ENCODE measurements at places on chromosomes 3 and 15.

DNA sequence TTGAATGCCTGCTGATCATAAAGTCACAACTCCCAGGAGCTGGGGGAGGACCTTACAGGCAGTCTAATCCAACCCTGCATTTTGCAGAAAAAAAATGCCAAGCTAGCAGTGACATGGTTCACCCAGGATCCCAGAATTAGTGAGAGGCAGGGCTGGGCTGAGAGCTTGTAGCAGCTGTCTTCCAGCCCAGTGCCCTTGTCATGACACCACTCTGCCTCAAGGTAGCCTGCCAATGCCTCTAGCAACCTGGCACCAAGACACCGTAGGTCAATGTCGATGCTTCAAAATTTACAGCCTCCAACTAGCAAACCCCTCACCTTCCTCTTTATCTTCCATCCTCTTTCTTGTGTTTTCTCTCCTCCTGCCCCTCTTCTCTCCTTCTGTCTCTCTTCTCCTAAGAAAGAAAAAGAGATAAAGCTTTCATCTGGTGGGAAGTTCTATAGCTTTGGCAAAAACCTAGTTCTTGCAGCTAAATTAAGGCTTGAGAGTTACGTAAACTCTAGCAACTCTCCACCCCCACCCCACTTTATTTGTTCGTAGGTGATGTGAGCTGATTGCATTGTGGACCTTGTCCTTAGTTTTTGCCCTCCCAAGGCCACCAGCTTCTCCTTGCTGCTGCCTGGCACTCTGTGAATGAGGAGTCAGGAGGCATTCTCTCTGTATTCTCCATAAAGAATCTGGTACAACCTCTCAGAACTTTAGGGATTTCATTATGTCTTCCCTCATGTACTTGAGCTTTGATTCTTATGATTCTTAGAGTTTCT lies 18.3 kb upstream of the BFSP2 start:
- no peak overlapping the region for H3K4me3 ChIP-seq
- peaks cover 7% of the 10 kb centered on the region for H3K4me1 ChIP-seq
- DNase-seq = no peak

DNA sequence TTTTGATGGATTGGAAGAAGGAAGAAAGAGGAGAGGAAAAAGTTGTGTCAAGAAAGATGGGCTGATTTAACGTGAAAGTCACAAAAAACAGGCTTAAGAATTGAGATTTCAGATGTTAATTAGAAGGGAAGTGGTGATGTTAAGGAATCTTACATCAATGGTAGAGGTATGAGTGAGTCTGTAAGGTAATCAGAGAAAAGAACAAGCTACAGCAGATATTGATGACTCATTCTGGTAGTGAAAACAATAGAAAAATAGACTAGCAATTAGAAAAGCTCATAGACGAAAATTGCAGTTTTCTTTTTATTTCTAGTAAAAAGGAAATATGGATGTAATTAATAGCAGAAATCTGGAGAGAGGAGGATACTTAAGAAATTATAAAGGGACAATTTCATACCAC lies 559.6 kb downstream of the MCTP2 start:
- H3K27me3 ChIP-seq = no peaks in the 10 kb centered on the region
- H3K27ac ChIP-seq = no peak overlapping the region
- peaks cover 16% of the 10 kb centered on the region for H3K4me1 ChIP-seq

- H3K27ac ChIP-seq = no peak overlapping the region
- DNase-seq = no peak
- H3K4me3 ChIP-seq = no peak overlapping the region
- H3K4me1 ChIP-seq = no peaks in the 10 kb centered on the region
- H3K36me3 ChIP-seq = no peaks in the 10 kb centered on the region
Measured at GRCh38 chr3:32937331-32937730, 14.1 kb upstream of the CCR4 start.

DNA sequence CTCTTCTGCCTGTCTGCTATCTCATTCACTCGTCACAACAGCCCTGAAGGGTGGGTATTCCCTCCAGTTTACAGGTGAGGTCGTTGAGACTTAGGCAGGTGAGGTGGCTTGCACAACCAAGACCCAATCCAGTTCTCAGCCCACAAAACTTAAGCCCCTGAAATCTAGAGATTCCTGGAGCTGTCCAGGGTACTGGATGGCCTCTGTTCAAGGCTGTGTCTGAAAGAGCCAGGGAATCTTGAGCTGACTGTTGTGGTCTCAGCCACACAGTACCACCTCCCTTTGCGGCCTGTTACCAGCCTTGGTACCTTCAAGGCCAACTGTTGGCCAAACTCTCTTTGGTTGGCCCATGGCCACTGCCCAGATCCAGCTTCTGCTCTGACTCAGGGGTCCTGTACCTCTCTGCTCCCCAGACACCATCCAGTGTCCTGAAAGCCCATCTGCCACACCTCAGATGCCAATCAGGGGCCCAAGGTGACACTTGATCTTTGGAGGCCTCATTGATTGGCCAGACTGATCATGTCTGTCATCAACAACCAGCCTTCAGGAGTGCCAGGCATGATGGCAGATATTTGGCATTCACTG lies 10.9 kb upstream of the FAM107A start:
- no peak overlapping the region for H3K27ac ChIP-seq
- DNase-seq = peak; percentile 52
- no peaks in the 10 kb centered on the region for H3K36me3 ChIP-seq
- peaks cover 80% of the 10 kb centered on the region for H3K27me3 ChIP-seq

- H3K27ac ChIP-seq = no peak overlapping the region
- no peaks in the 10 kb centered on the region for H3K36me3 ChIP-seq
- no peak overlapping the region for H3K4me3 ChIP-seq
- no peaks in the 10 kb centered on the region for H3K27me3 ChIP-seq
- no peak for DNase-seq
Measured at GRCh38 chr3:74287557-74287956, 326.9 kb downstream of the CNTN3 start.

- no peak overlapping the region for H3K4me3 ChIP-seq
- H3K4me1 ChIP-seq = peaks cover 1% of the 10 kb centered on the region
- no peaks in the 10 kb centered on the region for H3K27me3 ChIP-seq
- no peak for DNase-seq
Measured at GRCh38 chr15:62649793-62650420, 392.6 kb upstream of the TPM1 start.

GRCh38 chr3:123633530-123633929 lies 48.7 kb upstream of the HACD2 start:
- H3K27me3 ChIP-seq = no peaks in the 10 kb centered on the region
- no peak overlapping the region for H3K4me3 ChIP-seq
- H3K4me1 ChIP-seq = peaks cover 11% of the 10 kb centered on the region
- peaks cover 12% of the 10 kb centered on the region for H3K36me3 ChIP-seq

- H3K27ac ChIP-seq = no peak overlapping the region
- DNase-seq = no peak
- H3K4me1 ChIP-seq = peaks cover 4% of the 10 kb centered on the region
- H3K4me3 ChIP-seq = no peak overlapping the region
- no peaks in the 10 kb centered on the region for H3K36me3 ChIP-seq
Measured at GRCh38 chr3:55888282-55888885, 401.3 kb upstream of the WNT5A start.

- DNase-seq = no peak
- H3K36me3 ChIP-seq = no peaks in the 10 kb centered on the region
- peaks cover 18% of the 10 kb centered on the region for H3K4me1 ChIP-seq
- H3K4me3 ChIP-seq = no peak overlapping the region
- no peak overlapping the region for H3K27ac ChIP-seq
Measured at GRCh38 chr15:78977591-78978347, 32.9 kb upstream of the CTSH start.

GRCh38 chr15:74994236-74994635 lies 1.1 kb upstream of the SCAMP5 start:
- no peak for DNase-seq
- H3K4me3 ChIP-seq = no peak overlapping the region
- peaks cover 9% of the 10 kb centered on the region for H3K4me1 ChIP-seq
- H3K27me3 ChIP-seq = peaks cover 43% of the 10 kb centered on the region
- peaks cover 6% of the 10 kb centered on the region for H3K36me3 ChIP-seq
- H3K27ac ChIP-seq = no peak overlapping the region

DNA sequence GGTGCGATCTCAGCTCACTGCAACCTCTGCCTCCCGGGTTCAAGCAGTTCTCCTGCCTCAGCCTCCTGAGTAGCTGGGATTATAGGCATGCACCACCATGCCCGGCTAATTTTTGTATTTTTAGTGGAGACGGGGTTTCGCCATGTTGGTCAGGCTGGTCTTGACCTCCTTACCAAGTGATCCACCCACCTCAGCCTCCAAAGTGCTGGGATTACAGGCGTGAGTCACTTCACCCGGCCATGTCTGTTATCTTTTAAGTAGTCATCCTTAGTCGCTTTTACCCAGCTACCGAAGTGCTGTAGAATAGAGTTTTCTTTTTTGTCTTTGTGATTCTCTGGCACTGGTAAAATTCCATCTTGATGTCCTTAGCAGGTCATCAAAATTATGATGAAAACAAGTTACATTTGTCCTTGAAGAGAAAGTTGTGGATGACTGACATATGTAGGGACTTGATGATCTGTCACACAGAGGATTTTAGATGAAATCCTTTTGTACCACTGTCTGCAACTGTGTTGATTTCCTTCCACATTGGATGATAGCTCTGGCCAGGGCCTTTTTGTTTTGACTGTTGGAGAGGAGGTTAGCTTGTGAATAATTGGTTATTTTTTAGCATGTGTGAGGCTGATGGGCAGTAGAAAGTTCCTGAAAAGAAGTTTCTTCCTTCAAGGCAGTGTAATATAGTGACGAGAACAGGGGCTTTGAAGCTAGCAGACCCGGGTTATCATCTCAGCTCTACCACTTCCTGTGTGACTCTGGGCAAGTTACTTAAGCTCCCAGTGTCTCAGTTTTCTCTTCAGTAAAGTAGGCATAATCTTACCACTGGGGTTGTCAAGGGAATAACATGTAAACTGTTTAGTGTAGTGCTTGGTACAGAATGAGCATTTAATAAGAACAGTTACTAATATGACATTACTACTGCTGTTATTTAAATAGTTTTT lies 18.8 kb downstream of the ATG7 start:
- H3K27ac ChIP-seq = no peak overlapping the region
- DNase-seq = no peak
- peaks cover 19% of the 10 kb centered on the region for H3K4me1 ChIP-seq
- H3K4me3 ChIP-seq = no peak overlapping the region
- no peaks in the 10 kb centered on the region for H3K27me3 ChIP-seq

GRCh38 chr3:42830437-42831320 lies 21.4 kb downstream of the ACKR2 start:
- no peak overlapping the region for H3K27ac ChIP-seq
- H3K27me3 ChIP-seq = no peaks in the 10 kb centered on the region
- no peaks in the 10 kb centered on the region for H3K36me3 ChIP-seq

- peaks cover 7% of the 10 kb centered on the region for H3K36me3 ChIP-seq
- no peaks in the 10 kb centered on the region for H3K27me3 ChIP-seq
- H3K4me3 ChIP-seq = no peak overlapping the region
- H3K27ac ChIP-seq = no peak overlapping the region
Measured at GRCh38 chr3:23271876-23272741, 69.0 kb downstream of the UBE2E2 start.

- peaks cover 57% of the 10 kb centered on the region for H3K4me1 ChIP-seq
- no peak for DNase-seq
- peak overlapping the region; percentile 100 for H3K27ac ChIP-seq
- H3K27me3 ChIP-seq = no peaks in the 10 kb centered on the region
- H3K4me3 ChIP-seq = peak overlapping the region; percentile 95
Measured at GRCh38 chr15:50353251-50353974, 1.6 kb downstream of the GABPB1 start.

- no peak overlapping the region for H3K27ac ChIP-seq
- no peaks in the 10 kb centered on the region for H3K27me3 ChIP-seq
- H3K4me1 ChIP-seq = no peaks in the 10 kb centered on the region
Measured at GRCh38 chr3:60580809-60581208, 670.4 kb downstream of the FHIT start.

- H3K36me3 ChIP-seq = no peaks in the 10 kb centered on the region
- H3K27ac ChIP-seq = no peak overlapping the region
- H3K4me1 ChIP-seq = peaks cover 6% of the 10 kb centered on the region
- no peak overlapping the region for H3K4me3 ChIP-seq
Measured at GRCh38 chr15:92402751-92403150, 9.1 kb downstream of the ST8SIA2 start.

DNA sequence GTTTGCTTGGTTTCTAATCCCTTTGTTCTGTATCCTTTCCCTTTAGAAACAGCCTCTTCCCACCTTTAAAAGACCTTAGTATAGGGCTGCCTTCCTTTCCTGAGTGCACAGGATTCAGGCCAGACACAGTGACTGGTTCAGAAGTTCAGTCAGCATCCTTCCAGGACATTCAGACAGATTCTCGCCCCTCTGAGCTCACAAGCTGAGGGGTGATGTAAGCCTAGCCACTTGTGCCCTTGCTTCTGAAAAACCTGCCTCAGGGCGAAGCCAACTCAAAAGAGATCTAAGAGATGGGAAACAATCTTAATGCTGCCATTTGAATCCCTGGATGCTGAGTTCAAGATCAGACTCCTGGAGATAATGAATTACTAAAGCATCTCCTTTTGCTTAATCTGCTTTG lies 6.7 kb upstream of the NSMCE3 start:
- H3K36me3 ChIP-seq = no peaks in the 10 kb centered on the region
- peaks cover 5% of the 10 kb centered on the region for H3K27me3 ChIP-seq
- DNase-seq = no peak
- peaks cover 6% of the 10 kb centered on the region for H3K4me1 ChIP-seq
- H3K27ac ChIP-seq = no peak overlapping the region

DNA sequence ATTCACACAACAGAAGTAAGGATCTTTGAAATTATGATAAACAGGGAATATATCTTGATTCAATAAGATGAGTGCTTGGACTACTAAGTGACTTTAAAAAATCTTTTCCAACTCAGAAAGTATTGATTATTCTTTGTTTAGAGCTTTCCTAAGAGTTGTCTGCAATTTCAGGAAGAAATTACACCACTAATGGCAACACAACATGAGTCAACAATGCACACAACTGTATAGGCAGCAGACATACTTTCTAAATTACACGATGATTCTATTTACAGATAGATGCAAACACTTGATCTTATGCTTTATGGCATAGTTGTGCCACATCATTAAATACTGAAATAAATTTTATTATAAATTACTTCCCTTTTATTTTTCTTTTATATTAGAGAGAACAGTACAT lies 4.4 kb downstream of the NAA50 start:
- H3K4me1 ChIP-seq = peaks cover 32% of the 10 kb centered on the region
- H3K4me3 ChIP-seq = no peak overlapping the region
- no peak for DNase-seq
- no peaks in the 10 kb centered on the region for H3K27me3 ChIP-seq
- no peak overlapping the region for H3K27ac ChIP-seq

GRCh38 chr15:43943511-43943910 lies 116.7 kb downstream of the WDR76 start:
- H3K36me3 ChIP-seq = no peaks in the 10 kb centered on the region
- no peak overlapping the region for H3K27ac ChIP-seq
- H3K27me3 ChIP-seq = peaks cover 9% of the 10 kb centered on the region

DNA sequence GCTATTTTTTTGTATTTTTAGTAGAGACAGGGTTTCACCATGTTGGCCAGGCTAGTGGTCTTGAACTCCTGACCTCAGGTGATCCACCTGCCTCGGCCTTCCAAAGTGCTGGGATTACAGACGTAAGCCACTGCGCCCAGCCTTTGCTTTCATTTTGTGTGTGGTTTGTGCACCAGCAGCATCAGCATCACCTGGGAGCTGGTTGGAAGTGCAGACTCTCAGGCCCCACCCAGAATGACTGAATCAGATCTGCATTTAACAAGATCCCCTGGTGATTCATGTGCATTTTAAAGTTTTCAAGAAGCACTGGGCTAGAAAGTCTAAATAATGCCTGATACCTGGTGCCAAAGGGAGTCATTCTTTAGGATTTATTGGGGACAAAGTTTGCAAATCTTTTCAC lies 73.4 kb upstream of the BNIP2 start:
- H3K36me3 ChIP-seq = no peaks in the 10 kb centered on the region
- H3K27me3 ChIP-seq = peaks cover 44% of the 10 kb centered on the region
- H3K4me3 ChIP-seq = no peak overlapping the region
- H3K27ac ChIP-seq = no peak overlapping the region
- no peak for DNase-seq
